ENCODE measurements at places on chromosomes 3 and 15.

- no peak for DNase-seq
These were observed 33.9 kb downstream of the FSTL1 start for GRCh38 chr3:120416868-120417267.

- DNase-seq: no peak
These were observed 829.3 kb upstream of the CFAP20DC start for GRCh38 chr3:59879031-59879581.

GRCh38 chr15:89088605-89089315 is 504 bp downstream of the ABHD2 start:
- DNase-seq: no peak

- DNase-seq: no peak
These were observed 264.5 kb upstream of the RASGRP1 start for GRCh38 chr15:38829086-38829485.

DNA sequence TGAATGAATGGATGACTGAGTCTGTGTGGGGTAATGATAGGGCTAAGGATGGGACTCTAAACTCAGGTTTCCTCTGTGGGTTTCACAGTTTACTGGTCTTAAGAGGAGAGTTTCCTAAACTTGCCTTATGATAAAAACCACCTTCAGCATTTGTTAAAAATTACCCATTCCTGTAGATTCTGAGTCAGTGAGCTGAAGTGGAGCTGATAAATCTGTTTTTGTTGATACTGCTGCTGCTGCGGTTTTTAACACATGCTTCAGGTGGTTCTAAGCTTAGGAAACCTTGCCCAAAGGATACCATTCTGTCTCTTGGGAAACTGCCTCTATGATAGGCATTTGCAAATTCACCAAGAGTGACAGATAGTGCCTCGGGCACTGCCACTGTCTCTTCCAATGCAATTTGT is 52.6 kb downstream of the MECOM start:
- no peak for DNase-seq

DNA sequence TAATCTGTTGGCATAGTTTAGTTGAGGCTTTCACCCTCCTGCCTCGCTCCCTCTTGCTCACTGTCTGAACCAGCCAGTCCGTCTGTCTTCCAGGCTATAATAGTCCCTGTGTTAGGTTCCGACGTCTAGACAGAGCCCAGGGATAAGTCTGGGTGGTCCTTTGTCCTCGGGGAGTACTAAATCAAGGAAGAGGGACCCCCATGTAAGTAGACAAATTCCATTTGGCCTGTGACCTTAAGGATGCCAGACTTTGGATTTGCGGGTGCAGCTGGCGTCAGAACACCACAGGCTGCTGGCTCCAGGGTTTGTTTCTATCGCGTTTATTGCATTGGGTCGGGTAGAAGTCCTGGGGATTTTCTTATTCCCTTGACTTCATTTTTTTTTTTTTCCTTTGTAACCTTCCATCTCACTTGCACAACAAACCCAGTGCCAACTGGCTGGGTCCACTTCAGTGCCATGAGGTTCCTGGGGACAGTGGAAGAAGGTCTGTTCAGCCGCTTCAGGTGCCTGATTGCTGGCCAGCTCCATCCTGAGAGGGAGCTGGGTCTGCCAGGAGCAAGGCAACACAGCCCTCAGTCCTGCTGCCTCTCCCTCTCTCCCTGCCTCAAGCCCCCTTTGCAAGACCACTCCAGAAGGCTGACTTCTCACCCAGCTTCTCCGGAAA is 95.4 kb upstream of the KLHL25 start:
- no peak for DNase-seq

GRCh38 chr3:120559242-120560061 is 36.7 kb upstream of the NDUFB4 start:
- DNase-seq: no peak

GRCh38 chr3:189664311-189664710 is 33.1 kb downstream of the TP63 start:
- no peak for DNase-seq

GRCh38 chr15:81274931-81275707 is 48.8 kb downstream of the STARD5 start:
- DNase-seq: peak; percentile 85

DNA sequence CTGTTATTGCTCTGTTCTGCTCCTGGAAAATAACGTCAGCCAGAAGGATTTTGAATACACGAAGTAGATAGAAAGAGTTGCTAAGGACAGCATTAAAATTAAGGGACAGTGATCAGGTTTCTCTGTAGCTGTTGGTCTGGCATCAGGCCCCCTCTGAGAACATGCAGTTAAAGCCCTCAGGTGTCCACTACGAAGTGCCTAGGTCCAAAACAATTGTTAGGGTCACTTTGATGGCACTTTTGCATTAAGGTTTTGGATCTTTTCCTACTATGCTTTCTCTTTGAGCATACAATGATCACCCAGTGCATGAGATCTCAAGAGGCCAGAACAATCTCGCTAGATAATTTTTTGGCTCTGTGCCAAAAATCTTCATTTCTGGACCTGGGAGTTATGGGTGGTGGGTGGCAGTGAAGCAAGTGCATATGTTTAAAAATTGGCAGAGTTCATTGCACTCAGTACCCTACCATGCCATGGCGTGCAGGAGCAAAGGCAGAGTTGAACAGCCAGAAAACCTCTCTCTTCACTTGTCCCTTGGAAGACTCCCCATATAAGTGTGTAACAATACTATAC is 797.6 kb downstream of the ROBO2 start:
- DNase-seq: no peak

DNA sequence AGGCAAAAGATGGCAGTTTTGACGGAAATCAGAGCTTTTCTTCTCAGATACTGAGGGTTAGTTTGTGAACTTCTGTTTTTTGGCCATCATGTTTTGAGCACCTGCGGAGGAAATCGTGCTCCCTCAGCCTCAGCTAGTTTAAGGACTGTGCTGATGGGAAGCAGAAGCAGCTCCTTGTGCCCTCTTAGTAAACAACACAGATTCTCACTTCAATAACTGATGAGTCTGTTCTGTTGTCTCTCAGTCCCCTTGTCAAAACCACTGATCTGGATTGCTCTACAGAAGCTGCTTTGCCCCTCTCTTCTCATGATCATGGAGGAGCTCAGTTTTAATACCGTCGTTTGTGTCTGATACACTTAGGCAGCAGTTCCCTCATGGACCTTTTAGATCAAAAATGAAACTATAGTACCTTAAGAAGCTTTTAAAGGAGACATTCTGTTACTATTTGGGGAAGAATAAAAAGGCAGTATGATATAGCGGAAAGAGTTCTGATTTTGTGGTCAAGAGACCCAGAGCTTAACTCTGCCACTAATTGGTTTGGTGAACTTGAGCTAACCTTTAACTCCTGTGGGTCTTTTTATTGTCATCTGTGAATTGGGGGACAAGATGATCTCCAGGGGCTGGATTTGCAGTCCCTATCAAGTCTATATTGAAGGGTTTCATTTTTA is 152.6 kb downstream of the BBX start:
- no peak for DNase-seq

DNA sequence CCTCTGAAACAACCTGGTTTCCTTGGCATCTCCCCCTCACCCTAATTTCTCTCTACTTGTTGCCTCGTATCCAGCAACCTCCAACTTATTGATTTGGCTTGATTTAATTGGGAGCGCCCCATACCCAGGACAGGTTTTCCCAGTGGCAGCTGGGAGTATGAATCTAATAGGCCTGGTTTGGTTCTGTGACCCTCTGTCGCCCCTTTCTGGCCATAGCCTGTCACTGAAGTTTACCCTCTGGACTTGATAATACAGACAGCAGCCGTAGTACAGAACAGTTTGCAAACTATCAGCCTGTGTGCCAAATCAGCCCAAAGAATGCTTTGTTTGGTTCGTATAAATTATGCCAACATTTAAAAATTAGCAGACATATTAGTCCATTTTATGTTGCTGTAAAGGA is 525.1 kb upstream of the GOLIM4 start:
- peak; percentile 24 for DNase-seq

DNA sequence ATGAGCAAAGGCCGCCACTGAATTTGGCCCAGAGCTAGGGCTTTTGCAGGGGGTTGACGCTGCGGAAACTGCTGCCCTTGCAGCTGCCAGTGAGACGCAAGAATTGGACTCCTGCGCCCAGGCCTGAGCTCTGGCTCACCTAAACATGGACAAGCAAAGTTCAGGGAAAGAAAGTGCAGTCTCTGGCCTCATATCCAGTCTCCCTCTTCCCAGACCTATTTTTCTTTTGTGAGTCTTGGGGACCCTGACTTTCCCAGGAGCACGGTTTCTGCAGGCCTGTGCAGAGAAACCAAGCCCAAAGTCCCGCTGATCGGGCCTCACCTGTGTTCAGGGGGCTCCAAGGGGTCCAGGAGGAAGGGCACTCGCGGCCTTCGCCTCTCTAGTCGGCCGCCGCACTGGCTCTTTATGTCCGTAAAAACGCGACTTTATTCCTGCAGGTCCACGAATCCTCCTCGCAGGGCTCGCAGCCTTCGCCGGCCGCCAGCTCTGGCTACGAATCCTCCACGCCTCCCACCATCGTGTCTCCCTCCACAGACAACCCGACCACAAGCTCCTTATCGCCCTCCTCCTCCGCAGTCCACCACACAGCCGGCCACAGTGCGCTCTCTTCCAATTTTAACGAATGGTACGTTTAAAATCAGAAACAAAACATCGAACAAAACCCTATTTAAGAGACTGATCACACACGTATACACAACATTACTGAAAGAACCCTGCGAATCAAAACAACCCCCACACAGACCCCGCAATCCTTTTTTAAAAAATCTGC is 3.9 kb downstream of the ZIC1 start:
- no peak for DNase-seq

- DNase-seq: no peak
These were observed 72.5 kb downstream of the WWTR1 start for GRCh38 chr3:149585401-149585726.

DNA sequence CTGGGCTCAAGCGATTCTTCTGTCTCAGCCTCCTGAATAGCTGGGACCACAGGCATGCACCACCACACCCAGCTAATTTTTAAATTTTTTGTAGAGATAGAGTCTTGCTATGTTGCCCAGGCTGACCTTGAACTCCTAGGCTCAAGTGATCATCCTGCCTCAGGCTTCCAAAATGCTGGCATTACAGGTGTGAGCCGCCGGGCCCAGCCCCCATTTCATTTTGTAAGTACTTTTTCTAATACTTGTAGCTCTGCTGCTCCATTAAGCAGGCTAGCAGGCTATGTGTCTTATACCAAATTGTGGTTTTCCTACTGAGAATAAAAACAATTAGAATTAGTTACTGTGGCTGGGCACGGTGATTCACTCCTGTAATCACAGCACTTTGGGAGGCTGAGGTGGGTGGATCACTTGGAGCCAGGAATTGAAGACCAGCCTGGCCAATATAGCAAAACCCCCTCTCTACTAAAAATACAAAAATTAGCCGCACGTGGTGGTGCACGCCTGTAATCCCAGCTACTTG is 22.4 kb downstream of the NIPA1 start:
- DNase-seq: no peak

- no peak for DNase-seq
These were observed 32.2 kb upstream of the TM2D3 start for GRCh38 chr15:101684384-101684783.

DNA sequence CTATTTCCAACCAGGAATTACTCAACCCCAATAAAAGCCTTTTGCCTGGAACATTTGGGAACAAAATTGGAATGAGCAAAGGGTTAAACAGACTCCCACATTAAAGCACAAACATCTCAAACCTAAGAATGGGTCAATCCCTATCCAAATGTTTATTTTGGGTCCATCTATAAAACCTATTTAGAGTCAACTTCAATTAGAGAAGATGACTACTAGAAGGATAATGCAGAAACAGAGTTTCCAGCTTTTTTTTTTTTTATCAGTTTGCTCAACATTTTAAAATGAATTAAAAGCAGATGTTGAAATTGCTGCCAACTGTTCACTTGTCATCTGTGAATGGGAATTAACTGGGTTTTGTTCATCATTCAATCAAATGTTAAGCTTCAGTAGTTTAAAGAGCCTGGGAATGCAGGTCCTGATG is 4.1 kb upstream of the TBC1D23 start:
- no peak for DNase-seq

GRCh38 chr15:56991017-56991416 is 72.6 kb downstream of the TCF12 start:
- DNase-seq: no peak

DNA sequence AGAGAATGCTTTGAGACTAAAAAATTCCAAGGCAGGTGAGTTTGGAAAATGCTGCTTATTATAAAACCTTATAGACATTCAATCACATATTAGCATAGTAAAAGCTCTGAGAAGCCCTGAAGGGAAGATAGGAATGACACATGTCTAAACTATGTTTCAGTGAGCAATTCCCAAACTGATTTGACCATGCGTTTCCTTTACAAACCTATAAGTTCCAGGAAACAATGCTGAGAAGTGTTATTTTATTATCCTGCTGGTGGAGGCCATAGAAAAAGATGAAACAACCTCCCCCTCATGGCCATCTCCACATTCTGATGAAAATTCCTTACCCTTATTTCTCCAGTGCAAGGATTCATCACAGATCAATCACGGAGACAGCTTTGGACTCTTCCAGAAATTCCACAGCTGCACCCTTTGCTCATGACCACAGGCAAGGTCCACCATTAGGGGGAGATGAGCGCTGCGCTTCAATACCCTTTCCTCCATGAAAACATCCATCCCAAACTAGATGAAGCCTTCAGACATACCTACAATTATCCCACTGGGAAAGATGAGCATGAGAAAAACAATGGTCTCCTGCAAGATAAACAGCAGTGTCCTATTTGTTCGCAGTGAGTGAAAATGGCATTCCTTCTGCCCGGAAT is 372.1 kb downstream of the MAGI1 start:
- no peak for DNase-seq

DNA sequence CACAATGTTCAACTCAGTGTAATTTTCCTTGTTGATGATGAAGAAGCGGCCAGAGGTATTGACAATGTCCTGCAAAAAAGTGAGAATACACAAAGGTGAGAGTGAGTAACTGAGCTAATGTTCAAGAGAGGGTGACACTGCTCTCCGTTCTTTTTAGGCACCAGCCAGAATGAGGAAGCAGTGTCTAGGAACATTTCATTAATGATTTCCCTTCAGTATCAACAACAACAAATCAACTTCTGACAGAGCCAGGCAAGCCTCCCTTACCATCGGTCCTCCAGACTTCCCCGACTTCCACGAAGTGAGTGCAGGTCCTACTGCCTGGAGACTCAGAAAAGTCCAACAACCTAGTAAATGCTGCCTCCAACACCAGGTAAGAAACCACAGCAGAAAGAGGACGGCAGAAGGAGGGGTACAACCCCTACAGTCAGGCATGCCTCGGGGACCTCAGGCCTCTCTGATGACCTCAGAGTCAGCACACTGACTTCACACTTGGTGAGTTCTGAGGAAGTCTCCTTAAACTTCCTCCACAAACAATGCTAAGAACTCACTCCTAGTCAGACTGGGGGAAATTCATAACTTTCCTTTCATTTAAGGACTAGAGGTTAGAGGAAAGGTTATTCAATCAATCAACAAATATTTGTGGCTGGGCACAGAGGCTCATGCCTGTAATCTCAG is 62.7 kb downstream of the NPTN start:
- DNase-seq: no peak

DNA sequence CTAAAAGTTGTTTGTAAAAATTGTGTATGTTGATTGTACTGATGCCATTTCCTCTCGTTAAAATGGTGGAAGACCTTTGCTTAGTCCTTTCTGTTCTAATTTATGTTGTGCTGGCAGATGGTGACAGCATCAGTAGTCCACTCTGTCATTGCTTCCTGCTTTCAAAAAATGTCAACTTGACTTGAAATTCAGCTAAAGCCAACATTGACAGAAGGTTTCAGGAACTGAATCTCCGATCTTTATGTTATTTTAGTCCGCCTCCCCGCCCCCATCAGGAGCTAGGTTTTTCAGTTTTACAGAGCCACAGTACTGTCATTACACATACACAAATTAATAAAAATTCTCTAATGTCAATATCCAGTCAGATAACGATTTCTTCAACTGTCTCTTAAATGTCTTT is 1.5 kb downstream of the CEP63 start:
- no peak for DNase-seq

All from LoVo (cell line).